Stimulated activated effector memory CD8-positive, alpha-beta T cell treated with anti-CD3 and anti-CD28 coated beads, Interleukin-12 subunit alpha, Interleukin-12 subunit beta, amount 100 ng/mL, for 72 hours (primary cell): ENCODE measurements at places on chromosomes 12 and 14.
A peak's percentile ranks its signal among the peaks of the same experiment; 100 is the strongest.

DNA sequence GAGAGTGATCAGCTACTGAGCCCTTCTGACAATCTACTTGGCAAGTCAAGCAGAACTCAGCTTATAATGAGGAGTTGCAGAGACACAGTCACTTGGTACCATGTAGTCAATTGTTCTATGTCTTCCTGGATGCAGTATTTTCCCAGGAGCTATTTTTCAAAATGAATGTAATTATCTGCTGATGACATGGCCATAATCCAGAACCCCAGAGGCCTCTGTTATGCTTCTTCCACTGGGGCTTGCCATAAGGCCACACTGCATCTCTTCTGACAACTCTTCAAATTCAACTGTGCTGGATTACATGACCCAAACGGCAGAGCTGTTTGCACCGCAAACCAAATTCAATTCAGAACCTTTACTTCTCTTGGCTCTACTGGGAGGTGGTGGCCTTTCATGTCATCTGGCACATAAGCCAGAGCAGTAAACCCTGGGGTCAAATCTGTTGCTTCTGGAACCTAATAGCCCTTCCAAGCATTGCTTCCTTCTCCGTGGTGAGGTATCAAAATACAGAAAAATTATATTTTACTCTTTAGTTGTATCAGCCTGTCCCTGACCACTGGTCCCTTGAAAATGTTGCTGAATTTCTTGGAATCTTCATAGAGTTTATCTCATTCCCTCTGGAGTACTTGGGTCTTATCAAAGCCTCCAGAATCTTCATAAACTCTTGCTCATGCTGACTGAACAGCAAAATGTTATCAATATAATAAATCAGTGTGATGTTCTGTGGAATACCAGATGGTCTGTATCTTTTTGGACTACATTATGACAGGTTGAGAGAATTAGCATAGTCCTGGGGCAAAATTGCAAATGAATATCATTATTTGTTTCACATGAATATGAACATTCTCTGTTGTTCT, 79.4 kb upstream of the DCN start:
- DNase-seq: no peak

DNA sequence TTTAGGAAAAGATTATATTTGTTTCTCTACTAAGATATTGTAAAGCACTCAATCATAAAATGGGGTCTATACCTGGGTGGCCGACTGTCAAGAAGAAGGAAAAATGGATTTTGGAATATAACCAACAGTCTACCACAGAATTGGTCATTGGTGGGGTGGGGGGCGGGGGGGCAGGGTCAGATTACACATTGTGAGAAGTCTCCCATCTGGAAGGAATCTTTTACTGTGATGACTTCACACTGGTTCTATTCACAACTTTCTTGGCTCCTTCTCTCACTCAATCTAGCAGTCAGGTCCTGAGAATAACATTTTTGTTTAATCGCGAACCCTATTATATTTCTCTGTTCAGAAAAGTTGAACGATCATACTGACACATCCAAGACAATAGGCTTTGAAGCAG, 8.7 kb upstream of the CLEC4E start:
- no peak for DNase-seq

DNA sequence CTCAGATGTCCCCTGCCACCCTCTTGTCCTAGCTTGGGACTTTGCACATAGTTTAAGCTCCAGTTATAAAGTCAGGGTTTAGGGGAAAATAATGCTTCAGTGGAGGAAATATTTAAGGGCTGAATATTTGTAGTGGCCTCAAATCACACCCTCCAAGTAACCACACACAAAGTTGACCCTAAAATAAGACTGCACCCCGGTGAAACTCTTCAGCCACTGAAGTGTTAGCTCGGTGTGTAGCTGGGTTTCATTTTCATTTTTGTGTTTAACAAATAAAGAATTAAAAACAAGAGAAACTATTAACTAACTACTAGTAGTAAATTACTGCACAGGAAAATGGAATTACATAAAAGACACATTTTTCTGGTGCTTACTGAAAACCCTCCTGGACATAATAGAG, 14.8 kb upstream of the BCL11B start:
- DNase-seq: no peak

GRCh38 chr12:110198386-110198785, 74.2 kb downstream of the IFT81 start:
- DNase-seq: no peak

GRCh38 chr12:132428936-132429601, 60.9 kb upstream of the FBRSL1 start:
- no peak for DNase-seq

- no peak for DNase-seq
Measured at GRCh38 chr14:22598896-22599244, 770 bp downstream of the ABHD4 start.

DNA sequence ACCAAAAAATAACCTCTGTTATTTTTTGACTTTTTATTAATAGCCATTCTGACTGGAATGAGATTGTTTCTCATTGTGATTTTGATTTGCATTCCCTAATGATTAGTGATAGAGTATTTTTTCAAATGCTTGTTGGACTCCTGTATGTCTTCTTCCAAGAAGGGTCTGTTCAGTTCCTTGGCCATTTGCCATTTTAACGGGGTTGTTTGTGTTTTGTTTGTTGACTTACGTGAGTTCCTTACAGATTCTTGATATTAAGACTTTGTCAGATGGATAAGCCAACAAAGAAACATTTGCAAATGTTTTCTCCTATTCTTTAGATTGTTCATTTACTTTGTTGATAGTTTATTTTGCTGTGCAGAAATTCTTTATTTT, 651.6 kb upstream of the LRFN5 start:
- no peak for DNase-seq

- DNase-seq: no peak
Measured at GRCh38 chr14:52873694-52874093, 77.2 kb downstream of the FERMT2 start.

DNA sequence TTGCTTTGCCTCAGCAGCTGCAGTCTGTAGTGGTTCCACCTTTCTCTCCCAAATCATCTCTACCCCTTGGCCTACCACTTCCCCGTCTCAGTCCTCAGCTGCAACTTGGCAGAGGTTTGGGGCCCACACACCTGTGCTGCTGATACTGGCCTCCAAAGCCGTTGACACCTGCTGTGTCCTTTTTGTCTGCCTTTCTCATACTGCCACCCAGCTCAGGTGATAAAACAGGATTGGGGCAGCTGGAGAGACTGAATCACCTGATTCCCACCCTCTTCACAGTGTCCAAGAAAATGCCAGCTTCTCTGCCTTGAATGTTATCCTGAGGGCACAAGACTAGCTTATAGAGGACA, 103.7 kb downstream of the ETV6 start:
- DNase-seq: no peak

- no peak for DNase-seq
Measured at GRCh38 chr14:97824218-97824617, 1027.0 kb downstream of the VRK1 start.

DNA sequence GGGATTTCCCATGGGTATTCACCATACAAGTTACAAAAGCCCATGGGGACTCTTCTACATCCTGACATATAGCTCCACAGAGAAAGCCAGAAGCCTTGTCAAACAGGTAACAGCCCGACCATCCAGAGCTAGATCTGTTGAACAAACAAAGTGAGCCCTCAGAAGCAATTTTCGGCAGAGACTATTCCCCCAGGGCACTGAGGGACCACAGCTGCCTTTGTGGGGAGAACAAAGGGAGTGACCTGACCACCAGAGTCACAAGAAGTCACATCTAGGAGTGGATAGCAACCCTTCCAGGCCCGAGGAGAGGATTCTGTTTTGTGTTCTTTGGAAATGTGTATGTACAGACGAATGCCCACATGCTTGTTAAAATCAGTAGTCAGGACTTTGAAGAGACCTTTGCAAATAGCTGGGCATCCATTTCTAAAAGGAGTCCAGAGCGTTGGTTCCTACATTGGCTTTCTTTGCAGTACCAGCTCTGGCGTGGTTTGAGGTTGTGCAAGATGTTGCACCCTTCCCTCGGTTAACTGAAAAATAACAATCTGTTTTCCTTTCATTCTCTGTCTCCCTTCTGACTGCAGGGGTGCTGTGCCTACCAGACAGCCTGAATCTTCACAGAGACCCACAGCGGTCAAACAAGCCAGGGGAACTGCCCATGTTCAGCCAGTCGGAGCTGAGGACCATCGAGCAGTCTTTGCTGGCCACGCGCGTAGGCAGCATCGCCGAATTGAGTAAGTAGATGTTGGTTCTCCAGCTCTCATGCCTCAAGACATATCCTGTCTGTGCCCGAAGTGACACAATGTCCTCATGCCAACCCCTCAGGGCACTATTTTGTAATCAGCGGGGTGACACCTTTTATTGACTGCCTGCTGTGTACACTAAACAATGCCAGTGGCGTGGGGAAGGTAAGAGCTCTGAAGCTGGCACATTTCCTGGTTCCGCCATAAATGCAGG, 165.4 kb upstream of the PWP1 start:
- DNase-seq: no peak

DNA sequence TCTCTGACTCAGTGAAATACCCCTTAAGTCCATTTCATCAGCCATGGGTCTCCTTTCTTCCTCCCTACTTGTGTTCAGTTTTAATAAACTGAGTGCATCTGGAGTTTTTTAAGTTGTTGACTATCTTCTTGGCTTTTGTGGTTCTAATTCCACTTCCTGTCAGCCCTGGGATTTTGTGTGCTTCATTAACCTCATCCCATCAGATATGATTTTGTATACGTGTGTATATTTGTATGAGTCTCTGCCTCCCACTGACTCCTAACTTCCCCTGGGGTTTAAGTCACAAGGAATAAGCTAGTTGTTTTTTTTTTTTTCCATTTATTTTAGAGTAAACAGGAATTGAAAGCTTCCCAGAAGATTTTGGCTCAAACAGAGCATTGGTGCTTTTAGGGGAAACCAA, 62.7 kb downstream of the TTLL5 start:
- no peak for DNase-seq

GRCh38 chr12:12611512-12612306, at the start of gene CREBL2:
Gene CREBL2 (plus strand): TSS chr12:12611876. CDS start chr12:12612173, 297 bp downstream.
- peak; percentile 89 for DNase-seq

GRCh38 chr14:20799892-20800544, 2.6 kb downstream of the RNASE1 start:
- no peak for DNase-seq
